ENCODE measurements at places on chromosomes 4 and X.

DNA sequence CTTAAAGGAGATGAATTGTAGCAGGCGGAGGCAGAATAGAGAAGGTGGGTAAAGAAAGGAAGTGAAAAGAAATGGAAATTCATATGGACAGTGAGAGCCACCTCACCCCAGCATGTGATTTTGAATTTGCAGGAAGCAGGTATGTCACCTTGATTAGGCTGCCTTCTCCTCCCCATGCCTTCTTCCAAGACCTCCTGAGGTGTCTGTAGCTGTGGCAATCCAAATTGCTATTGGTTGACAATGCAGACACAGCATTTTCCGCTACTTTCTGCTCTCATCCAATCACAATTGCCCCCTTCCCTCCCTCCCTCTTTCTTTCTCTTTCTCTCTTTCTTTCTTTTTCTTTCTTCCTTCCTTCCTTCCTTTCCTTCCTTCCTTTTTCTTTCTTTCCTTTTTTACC is 38.5 kb downstream of the RAB33B start:
- no peak for DNase-seq

DNA sequence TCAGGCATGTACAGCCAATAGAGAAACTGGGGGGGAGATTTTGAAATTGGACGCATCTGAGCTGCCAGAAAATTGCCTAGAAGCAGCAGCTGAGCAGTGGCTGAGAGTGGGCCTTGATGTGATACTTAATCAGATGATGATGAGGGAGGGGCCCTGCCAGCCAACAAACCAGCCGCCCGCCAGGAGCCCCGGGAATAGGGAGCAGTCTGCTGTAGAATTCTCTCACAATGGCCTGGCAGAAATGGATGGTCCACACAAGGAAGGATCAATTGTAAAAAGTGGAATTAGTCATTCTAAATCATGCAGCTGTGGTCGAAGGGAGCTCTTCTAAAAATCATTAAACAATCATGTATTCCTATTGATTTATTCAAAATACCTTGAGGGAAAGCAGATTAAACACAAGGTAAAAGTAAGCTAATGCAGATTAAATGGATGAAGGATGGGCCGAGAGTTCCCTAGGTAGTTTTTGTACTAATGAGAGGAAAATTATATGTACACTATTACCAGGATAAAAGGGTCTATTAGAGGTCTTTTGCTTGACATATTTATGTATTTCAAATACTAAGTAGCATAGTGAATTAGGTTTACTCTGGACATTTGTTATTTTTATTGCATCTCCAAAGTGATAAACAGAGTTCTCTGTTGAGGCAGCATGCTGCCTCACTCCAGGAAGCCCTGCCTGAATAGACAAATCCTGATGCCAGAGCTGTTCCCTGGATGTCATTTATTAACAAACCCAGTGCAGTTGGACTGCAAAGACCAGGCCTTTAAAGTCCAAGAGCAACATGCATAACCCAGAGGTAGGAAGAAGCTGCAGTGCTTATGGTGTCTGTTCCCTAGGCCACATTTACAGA is 91.3 kb downstream of the NKX6-1 start:
- no peak for DNase-seq

DNA sequence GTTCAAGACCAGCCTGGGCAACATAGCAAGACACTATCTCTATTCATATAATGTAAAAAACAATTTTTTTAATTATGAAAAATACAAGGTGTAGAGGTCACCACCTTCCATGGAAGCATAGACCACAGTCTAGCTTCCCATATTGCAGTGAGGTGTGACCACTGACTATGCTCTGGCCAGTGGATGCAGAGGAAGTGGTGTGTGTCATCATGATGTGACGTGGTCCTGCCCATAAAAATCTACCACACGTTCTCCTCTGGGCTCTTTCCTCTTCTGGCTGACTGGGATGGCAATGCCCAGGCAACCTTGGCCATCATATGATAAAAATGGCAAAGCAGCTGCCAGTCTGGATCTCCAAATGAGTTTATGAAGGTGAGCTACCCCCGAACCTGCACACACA is 65.7 kb downstream of the RBM47 start:
- no peak for DNase-seq

DNA sequence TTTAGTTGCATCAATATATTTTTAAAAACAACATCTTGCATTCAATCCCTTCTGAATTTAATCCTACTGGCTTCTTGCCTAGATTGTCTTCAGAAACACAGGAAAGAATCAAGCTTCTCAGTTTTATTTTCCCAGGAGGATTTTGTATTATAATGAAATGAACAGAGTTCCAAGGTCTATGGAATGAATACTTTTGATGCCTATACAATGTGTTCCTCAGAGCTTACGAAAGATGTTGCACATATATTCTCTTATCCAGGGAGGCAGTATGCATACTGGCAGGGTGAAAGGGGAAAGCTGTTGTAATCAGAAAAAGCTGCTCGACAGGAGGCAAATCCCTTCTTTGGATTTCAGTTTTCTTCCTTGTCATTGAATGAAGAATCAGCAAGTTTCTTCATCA is 8.8 kb downstream of the TMPRSS11D start:
- DNase-seq = no peak

Data from activated CD4-positive, alpha-beta T cell treated with anti-CD3 and anti-CD28 coated beads, Interleukin-2, amount 50 U/mL, for 16 hours (primary cell).